ENCODE measurements at places on chromosomes 3 and 15. TPM values are rescaled to one million over a fixed set of nuclear protein-coding genes. Genes with fewer than 3 reads are reported as not detected.
A peak's percentile ranks its signal among the peaks of the same experiment; 100 is the strongest.

DNA sequence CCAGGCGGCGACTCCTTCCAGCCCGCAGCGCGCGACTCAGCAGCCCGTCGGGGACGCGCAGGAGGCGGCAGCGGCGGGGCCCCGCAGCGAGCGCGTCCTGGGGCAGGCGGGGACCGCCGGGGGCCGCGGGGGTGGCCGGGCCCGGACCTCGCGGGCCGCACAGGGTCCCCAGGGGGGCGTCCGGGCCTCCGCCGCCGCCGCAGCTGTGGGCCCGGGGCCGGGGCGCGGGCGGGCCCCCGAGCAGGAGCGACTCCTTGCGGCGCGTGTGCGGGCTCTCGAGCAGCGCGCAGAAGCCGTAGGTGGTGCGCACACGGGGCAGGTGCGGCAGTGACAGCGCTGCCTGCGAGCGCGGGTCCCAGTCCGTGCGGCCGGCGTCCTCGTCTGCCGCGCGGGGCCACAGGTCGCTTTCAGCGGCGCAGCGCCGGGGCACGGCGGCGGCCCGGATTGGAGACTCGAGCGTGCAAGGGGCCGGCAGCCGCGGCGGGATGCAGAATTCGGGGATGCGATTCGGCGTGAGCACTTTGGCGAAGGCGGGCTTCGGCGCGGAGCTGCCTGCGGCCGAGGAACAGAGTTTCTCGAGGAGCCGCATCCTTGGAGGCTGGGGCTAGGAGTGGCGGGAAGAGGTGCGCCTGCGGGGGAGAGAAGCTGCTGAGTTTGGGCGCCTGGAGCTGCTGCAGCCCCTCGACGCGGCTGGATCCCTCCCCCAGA is 535 bp downstream of the C2CD4B start:
- peak overlapping the region; percentile 48 for H3K4me3 ChIP-seq
- no peak for DNase-seq
- peaks cover 2% of the 10 kb centered on the region for H3K36me3 ChIP-seq

- no peak for DNase-seq
- H3K4me1 ChIP-seq = no peaks in the 10 kb centered on the region
- no peak overlapping the region for H3K27ac ChIP-seq
- peaks cover 33% of the 10 kb centered on the region for H3K27me3 ChIP-seq
- H3K36me3 ChIP-seq = no peaks in the 10 kb centered on the region
Measured at GRCh38 chr15:101844916-101845315, 32.9 kb downstream of the OR4F15 start.

DNA sequence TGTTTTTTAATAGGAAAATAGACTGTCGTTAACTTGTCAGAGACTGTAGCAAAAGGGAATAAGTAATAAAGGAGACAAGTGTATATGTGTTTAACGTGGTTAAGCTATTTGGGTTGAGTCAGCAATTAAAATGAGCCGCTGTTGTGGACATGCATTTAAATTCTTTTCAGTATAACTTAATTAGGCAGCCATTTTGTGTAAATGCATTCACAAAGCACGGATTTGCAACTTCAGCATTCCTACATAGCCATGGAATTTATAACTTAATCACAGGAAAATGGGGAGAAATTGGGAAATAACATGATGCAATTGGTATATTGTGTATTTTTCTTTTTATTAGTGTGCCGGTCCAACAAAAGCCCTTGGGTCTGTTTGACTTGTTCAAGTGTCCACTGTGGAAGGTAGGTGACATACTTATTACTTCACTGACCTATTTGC is 27.9 kb downstream of the USP3 start:
- no peaks in the 10 kb centered on the region for H3K27me3 ChIP-seq
- peaks cover 12% of the 10 kb centered on the region for H3K36me3 ChIP-seq
- H3K27ac ChIP-seq = no peak overlapping the region
- no peak for DNase-seq

GRCh38 chr3:187936676-187937075 is 191.4 kb upstream of the BCL6 start:
- H3K4me1 ChIP-seq = peaks cover 21% of the 10 kb centered on the region
- H3K27me3 ChIP-seq = peaks cover 83% of the 10 kb centered on the region
- H3K27ac ChIP-seq = no peak overlapping the region
- no peak overlapping the region for H3K4me3 ChIP-seq
- H3K36me3 ChIP-seq = peaks cover 3% of the 10 kb centered on the region

Gene LRRC31
- not detected for total RNA-seq

DNA sequence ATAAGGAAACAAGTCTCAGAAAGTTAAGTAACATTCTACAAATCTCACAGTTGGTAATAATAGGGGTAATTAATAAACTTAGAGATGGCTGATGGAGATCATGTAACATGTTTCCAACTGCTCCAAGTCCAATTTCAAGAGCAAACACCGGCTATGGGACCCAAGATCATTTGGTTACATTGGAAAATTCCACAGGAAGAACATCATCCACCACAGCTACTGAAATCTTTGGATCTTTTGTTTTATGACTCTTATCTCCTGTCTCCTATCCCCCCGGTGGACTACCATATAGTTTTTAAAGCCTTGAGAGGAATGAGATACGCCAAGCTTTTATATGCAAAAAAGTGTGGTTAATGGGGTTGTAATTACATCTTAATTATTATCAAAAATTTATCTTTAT is 216.1 kb downstream of the WNT5A start:
- no peaks in the 10 kb centered on the region for H3K27me3 ChIP-seq
- no peaks in the 10 kb centered on the region for H3K36me3 ChIP-seq
- no peaks in the 10 kb centered on the region for H3K4me1 ChIP-seq
- no peak overlapping the region for H3K27ac ChIP-seq
- H3K4me3 ChIP-seq = no peak overlapping the region
- no peak for DNase-seq

GRCh38 chr15:92499731-92500530 is 106.2 kb downstream of the ST8SIA2 start:
- H3K27ac ChIP-seq = no peak overlapping the region
- H3K36me3 ChIP-seq = no peaks in the 10 kb centered on the region
- no peak overlapping the region for H3K4me3 ChIP-seq
- no peaks in the 10 kb centered on the region for H3K4me1 ChIP-seq
- DNase-seq = no peak
- peaks cover 31% of the 10 kb centered on the region for H3K27me3 ChIP-seq

GRCh38 chr15:70490148-70490837 is 273.1 kb downstream of the UACA start:
- H3K4me3 ChIP-seq = no peak overlapping the region
- no peak overlapping the region for H3K27ac ChIP-seq
- H3K27me3 ChIP-seq = peaks cover 65% of the 10 kb centered on the region
- DNase-seq = no peak
- peaks cover 90% of the 10 kb centered on the region for H3K4me1 ChIP-seq

Gene SNX4
- 37.9 TPM for total RNA-seq

GRCh38 chr3:64148955-64149653 is 76.2 kb downstream of the PRICKLE2 start:
- no peaks in the 10 kb centered on the region for H3K4me1 ChIP-seq
- no peak for DNase-seq
- H3K4me3 ChIP-seq = no peak overlapping the region
- no peaks in the 10 kb centered on the region for H3K27me3 ChIP-seq

Gene AP3B2
- not detected for total RNA-seq

- no peak overlapping the region for H3K4me3 ChIP-seq
- H3K4me1 ChIP-seq = peaks cover 5% of the 10 kb centered on the region
- H3K36me3 ChIP-seq = no peaks in the 10 kb centered on the region
- no peak for DNase-seq
Measured at GRCh38 chr3:24167429-24167828, 222.3 kb downstream of the NR1D2 start.

- H3K36me3 ChIP-seq = no peaks in the 10 kb centered on the region
- peaks cover 5% of the 10 kb centered on the region for H3K27me3 ChIP-seq
- H3K27ac ChIP-seq = no peak overlapping the region
- no peak overlapping the region for H3K4me3 ChIP-seq
- H3K4me1 ChIP-seq = peaks cover 2% of the 10 kb centered on the region
Measured at GRCh38 chr3:69409011-69409410, 23.1 kb upstream of the FRMD4B start.

- no peaks in the 10 kb centered on the region for H3K36me3 ChIP-seq
- no peak overlapping the region for H3K4me3 ChIP-seq
- H3K27ac ChIP-seq = no peak overlapping the region
- no peaks in the 10 kb centered on the region for H3K4me1 ChIP-seq
- H3K27me3 ChIP-seq = peaks cover 2% of the 10 kb centered on the region
Measured at GRCh38 chr15:83404121-83404520, 43.0 kb upstream of the SH3GL3 start.

- no peak overlapping the region for H3K27ac ChIP-seq
- H3K4me3 ChIP-seq = no peak overlapping the region
- no peaks in the 10 kb centered on the region for H3K4me1 ChIP-seq
Measured at GRCh38 chr3:195297446-195297845, 26.5 kb upstream of the XXYLT1 start.

Gene CSPG4
- total RNA-seq = 0.07 TPM

DNA sequence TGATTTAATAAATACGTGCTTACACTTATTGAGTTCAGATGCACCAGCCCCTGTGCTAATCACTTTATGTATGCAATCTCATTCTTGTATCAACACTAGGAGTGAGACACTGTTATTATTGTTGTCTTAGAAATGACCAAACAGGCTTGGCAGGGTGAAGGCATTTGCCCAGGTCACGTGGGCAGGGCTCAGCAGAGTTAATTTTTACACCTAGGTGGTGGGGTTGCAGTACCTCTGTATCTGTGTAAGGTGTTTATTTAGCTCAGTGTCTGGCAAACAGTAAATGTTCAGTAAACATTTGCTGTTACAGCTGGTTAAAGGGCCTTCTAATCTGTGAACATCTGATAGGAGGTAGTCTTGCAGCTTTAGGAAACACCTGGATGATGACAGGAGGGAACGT is 200.0 kb downstream of the CACNA2D3 start:
- no peak overlapping the region for H3K4me3 ChIP-seq
- H3K4me1 ChIP-seq = no peaks in the 10 kb centered on the region
- H3K27me3 ChIP-seq = no peaks in the 10 kb centered on the region
- no peaks in the 10 kb centered on the region for H3K36me3 ChIP-seq
- DNase-seq = no peak

Gene GHSR
- not detected for total RNA-seq

DNA sequence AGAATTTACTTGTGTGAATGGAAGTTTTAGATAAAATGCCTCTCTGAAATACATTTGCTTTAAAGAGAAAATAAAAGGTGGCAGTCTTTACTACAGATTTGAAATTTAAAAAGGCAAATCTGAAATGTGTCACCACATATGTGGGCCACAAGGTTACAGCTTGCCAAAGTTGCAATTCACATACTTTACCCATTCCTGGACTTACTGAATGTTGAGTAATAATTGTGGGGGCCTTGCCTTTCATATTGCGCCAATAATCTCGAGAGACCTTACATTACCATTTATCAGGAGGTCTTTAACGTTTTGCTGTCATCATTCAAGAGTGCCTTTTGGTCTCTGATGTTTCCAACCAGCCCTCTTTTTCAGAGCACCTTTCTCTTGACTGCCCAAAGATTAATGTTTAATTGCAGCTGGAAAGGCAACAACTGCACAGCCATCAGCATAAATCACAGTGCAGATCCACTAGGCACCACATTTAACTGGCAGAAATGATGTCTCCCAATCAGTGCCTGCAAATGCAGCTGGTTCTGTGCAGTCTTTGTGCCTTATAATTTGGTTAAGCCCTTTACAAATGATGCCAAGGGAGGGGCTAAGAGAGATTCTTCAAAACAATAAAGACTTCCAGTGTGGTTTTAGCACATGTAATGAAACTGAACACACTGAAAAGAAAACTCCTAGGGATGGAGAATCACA is 206.8 kb downstream of the MAGI1 start:
- H3K4me1 ChIP-seq = no peaks in the 10 kb centered on the region
- H3K36me3 ChIP-seq = no peaks in the 10 kb centered on the region
- no peak overlapping the region for H3K27ac ChIP-seq
- no peak for DNase-seq
- H3K27me3 ChIP-seq = no peaks in the 10 kb centered on the region

Gene U2SURP
- total RNA-seq = 155 TPM

GRCh38 chr3:88618021-88618645 is 468.4 kb downstream of the C3orf38 start:
- H3K4me1 ChIP-seq = no peaks in the 10 kb centered on the region
- no peaks in the 10 kb centered on the region for H3K36me3 ChIP-seq
- no peak overlapping the region for H3K27ac ChIP-seq

GRCh38 chr15:83947156-83947555 is 288.4 kb upstream of the GOLGA6L4 start:
- no peak overlapping the region for H3K4me3 ChIP-seq
- H3K36me3 ChIP-seq = no peaks in the 10 kb centered on the region
- no peak overlapping the region for H3K27ac ChIP-seq
- peaks cover 13% of the 10 kb centered on the region for H3K27me3 ChIP-seq
- DNase-seq = no peak

GRCh38 chr3:69197922-69198530 is 75.6 kb upstream of the LMOD3 start:
- DNase-seq = peak; percentile 87
- H3K27me3 ChIP-seq = no peaks in the 10 kb centered on the region
- peaks cover 72% of the 10 kb centered on the region for H3K4me1 ChIP-seq
- H3K27ac ChIP-seq = peak overlapping the region; percentile 96
- H3K36me3 ChIP-seq = peaks cover 63% of the 10 kb centered on the region

- no peak for DNase-seq
- peak overlapping the region; percentile 41 for H3K27ac ChIP-seq
- H3K4me3 ChIP-seq = no peak overlapping the region
- peaks cover 20% of the 10 kb centered on the region for H3K4me1 ChIP-seq
- peaks cover 3% of the 10 kb centered on the region for H3K27me3 ChIP-seq
Measured at GRCh38 chr15:58495891-58496408, 64.2 kb downstream of the LIPC start.

Gene ADAMTS7
- 0.28 TPM for total RNA-seq

Gene GNAT1
- total RNA-seq = not detected

DNA sequence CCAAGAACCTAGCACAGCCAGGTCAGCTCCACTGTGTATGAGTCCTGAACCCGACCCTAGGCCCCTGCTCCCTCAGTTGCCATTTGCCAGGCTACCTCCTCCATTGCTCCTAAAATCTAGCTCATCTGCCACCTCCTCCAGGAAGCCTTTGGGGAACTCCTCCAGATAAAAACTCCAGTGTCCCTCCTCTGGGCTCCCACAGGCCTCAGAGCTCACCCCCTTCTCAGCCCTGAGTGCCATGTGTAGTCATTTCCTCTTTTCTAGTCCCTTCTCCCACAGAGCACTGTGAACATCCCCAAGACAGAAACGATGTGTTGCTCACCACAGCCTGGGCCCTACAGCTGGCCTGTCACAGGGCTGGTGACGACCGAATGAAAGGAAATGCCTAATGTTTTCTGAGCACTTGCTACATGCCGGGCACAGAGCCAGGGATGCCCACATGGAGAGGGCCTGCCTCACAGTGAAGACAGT is 61.0 kb downstream of the IQSEC1 start:
- H3K27me3 ChIP-seq = no peaks in the 10 kb centered on the region
- peak overlapping the region; percentile 66 for H3K4me3 ChIP-seq
- peaks cover 23% of the 10 kb centered on the region for H3K36me3 ChIP-seq
- peaks cover 80% of the 10 kb centered on the region for H3K4me1 ChIP-seq

- no peaks in the 10 kb centered on the region for H3K36me3 ChIP-seq
- no peak overlapping the region for H3K27ac ChIP-seq
- H3K4me3 ChIP-seq = no peak overlapping the region
- H3K4me1 ChIP-seq = no peaks in the 10 kb centered on the region
Measured at GRCh38 chr3:170723241-170723640, 137.4 kb upstream of the SLC7A14 start.

GRCh38 chr3:152539191-152539764 is 270.5 kb downstream of the MBNL1 start:
- no peak overlapping the region for H3K27ac ChIP-seq
- H3K4me3 ChIP-seq = no peak overlapping the region
- peaks cover 2% of the 10 kb centered on the region for H3K4me1 ChIP-seq
- H3K27me3 ChIP-seq = peaks cover 32% of the 10 kb centered on the region
- no peak for DNase-seq
